ENCODE measurements at places on chromosomes 5 and 9.
A peak's percentile ranks its signal among the peaks of the same experiment; 100 is the strongest.

DNA sequence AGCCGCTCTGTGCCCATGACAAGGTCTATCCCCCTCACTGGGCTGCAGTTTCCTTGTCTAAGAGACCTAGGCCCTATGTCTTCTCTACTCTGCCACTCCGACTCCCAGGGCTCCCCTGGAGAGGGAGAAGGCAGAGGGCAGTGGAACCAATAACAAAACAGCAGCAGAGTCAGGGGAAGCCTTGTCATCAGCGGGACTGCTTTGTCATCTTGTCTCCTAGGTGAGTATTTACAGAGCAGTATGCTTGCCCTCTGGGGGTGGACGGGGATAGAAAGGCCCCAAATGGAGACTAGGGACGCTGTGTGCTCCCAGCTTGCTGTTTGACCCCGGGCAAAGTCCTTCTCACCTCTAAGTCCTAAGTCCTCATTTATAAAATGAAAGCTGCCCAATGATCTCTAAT, 318.5 kb downstream of the CDK5RAP2 start:
- no peak for DNase-seq

GRCh38 chr5:169263591-169263990, 37.3 kb downstream of the SLIT3 start:
- no peak for DNase-seq

GRCh38 chr5:103234239-103234975, 24.2 kb upstream of the MACIR start:
- DNase-seq, result no peak

DNA sequence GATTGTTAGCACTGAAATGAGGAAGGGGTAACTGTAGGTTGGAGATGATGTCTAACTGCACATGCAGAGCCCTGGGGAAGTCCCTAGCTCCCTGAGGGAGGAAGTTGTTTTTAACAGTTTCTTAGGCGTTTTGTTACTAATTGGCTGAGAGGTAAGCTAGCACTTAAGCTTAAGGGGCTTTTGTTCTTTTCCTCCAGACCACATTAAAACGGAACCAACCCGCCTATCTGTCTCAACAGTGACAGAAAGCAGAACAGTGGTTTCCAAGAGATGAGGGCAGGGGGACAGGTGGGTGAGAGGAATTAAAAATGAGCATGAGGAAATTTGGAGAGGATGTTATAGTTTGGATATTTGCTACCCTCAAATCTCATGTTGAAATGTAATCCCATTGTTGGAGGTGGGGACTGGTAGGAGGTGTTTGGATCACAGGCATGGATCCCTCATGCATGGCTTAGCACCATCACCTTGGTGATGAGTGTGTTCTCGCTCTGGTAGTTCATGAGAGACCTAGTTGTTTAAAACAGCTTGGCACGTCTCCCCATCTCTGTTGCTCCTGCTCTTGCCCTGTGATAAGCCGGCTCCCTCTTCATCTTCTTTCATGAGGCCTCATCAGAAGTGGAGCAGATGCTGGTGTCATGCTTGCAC, 38.9 kb downstream of the LYRM7 start:
- peak; percentile 80 for DNase-seq

DNA sequence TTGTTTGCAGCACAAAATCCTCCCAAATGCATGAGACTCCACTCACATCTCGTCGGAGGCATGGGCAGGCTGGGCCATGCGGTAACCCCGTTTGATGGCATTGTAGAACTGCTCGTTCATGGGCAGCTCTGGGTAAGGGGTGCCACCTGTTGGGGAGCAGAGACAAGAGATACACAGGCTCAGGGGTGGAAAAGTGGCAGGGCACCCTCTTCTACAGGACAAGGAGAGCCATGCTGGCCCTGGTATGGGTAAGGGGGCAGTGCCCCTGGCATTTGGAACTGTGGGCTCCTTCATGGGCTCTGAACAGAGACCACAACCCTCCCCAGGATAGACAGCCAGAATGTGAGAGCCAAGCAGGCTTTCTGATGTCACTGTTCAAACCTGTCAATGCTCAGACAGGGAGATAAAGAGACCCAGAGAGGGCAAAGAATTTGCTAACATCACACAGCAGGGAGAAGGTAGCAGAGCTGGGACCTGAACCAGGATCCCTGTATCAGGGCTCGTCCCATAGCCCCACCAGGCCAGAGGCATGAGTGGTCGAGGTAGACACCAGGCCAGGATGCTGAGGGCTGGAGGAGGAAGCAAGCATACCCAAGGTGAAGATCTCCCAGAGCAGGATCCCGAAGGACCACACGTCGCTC, 33.2 kb upstream of the CSF1R start:
- no peak for DNase-seq

GRCh38 chr9:4799775-4800174, 7.0 kb downstream of the RCL1 start:
- DNase-seq, result no peak

GRCh38 chr5:14011089-14012020, 66.9 kb upstream of the DNAH5 start:
- DNase-seq, result peak; percentile 4

- no peak for DNase-seq
Observed at GRCh38 chr5:151562019-151562707, 29.0 kb downstream of the FAT2 start.

GRCh38 chr9:127280880-127281660, 16.5 kb downstream of the GARNL3 start:
- DNase-seq, result no peak

- no peak for DNase-seq
Observed at GRCh38 chr9:104746285-104746684, 1.2 kb upstream of the NIPSNAP3A start.

DNA sequence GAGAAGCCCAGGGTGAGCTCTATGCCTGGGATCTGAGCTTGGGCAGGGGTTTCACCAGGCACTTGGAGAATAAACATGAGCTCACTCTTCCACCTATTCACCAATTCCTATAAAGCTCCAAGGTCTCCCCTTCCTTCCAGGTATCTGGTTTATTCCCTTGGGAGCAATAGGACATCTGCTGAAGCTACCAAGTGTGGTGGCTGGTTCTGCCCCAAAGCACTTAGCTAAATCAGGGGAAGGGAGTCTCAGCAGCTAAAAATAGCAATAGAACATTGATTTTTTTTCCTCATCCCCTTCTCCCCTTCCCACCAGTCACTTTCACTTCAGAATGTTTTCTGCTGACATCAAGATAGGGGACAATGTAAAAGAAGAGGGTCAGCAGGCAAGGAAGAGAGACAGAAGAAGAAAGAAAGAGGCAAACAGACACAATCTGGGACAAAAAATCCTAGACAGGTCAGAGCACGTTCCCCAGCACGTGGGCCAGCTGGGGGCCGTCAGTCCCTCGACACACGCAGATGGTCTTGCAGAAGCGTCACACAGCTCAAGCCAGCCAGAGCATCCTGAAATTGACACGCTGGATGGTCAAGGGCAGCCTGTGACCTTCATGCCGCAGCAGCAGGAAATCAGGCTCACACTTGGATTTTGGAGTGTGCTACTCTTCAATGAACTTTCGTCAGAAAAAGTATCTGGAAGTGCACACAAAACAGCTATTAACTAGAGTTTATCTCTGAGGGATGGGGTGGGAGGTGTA, 176.0 kb downstream of the ZNF608 start:
- no peak for DNase-seq

DNA sequence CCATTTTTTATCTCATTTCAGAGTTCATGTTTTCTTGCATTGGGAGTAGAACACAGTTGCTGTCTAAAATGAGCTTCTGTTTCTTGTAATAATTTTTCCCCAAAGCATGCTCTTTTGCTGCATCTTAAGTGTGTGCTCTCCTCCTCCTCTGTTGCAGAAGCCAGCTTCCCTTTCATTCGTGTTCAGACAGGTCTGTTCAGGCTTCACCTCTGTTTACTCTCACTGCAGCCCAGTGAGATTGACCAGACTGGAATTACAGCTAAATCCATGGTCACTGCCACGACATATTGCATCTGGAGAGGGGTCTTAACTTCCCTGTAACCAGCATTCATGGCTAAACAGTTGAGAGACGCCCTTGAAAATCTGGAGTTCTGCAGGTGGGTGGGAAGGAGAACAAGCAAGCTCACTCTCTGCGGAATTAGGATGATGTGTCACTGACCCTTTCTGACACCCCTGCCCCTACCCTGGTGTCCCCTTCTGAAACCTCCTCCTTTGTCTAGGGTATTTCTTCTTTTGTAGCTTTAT, 223.2 kb downstream of the FSTL4 start:
- no peak for DNase-seq

DNA sequence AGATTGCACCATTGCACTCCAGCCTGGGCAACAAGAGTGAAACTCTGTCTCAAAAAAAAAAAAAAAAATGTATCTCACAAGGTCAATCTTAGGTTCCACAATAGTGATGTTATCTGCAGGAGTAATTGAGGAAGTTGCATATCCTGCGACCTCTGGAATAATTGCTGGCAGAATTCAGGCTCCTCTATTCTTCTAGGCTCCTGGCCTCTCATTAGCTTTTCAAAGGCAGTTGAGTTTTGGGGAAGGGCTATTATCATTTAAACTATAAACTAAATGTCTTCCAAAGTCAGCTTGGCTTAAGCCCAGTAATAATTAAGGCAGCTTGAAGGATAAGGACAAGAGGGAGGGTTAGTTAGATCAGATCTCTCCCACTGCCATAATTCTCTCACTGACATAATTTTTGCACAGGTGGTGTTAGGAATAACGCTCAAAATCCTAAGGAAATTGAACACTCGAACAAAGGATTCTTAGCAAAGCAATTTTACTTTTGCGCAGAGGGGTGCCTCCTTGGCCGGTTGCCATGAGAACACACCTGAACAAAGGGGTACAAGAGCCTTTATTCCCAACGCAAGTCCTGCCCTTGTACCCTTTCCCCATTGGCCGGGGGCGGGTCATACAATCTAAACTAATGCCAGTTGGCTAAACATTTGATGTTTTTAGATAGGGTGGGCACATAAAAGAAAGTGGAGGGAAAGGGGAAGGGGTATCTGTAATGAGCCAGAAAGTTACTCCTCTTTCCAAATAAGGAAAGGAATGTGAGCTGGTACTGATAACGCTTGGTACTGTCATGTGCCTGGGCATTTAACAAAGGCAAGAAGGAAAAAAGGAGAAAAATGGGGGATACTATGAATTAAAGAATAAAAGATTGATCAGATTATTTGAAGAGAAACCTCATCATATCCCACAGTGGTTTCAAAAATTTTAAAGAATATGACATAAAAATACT, 106.4 kb upstream of the CCNG1 start:
- DNase-seq, result no peak

GRCh38 chr9:86652736-86653135, 294.6 kb downstream of the GAS1 start:
- no peak for DNase-seq

- no peak for DNase-seq
Observed at GRCh38 chr9:101047848-101048397, 19.4 kb downstream of the PLPPR1 start.

GRCh38 chr9:34633166-34633565, 4.3 kb upstream of the ARID3C start:
- no peak for DNase-seq

- no peak for DNase-seq
Observed at GRCh38 chr5:1761453-1761755, 38.2 kb downstream of the MRPL36 start.

- DNase-seq, result no peak
Observed at GRCh38 chr9:131971482-131972074, 108.1 kb downstream of the MED27 start.

GRCh38 chr9:137589441-137590122, 730 bp downstream of the ZMYND19 start:
- DNase-seq, result no peak

GRCh38 chr5:153896701-153897100, 142.0 kb downstream of the FAM114A2 start:
- no peak for DNase-seq

GRCh38 chr5:159274676-159275075, 11.6 kb downstream of the UBLCP1 start:
- DNase-seq, result no peak

DNA sequence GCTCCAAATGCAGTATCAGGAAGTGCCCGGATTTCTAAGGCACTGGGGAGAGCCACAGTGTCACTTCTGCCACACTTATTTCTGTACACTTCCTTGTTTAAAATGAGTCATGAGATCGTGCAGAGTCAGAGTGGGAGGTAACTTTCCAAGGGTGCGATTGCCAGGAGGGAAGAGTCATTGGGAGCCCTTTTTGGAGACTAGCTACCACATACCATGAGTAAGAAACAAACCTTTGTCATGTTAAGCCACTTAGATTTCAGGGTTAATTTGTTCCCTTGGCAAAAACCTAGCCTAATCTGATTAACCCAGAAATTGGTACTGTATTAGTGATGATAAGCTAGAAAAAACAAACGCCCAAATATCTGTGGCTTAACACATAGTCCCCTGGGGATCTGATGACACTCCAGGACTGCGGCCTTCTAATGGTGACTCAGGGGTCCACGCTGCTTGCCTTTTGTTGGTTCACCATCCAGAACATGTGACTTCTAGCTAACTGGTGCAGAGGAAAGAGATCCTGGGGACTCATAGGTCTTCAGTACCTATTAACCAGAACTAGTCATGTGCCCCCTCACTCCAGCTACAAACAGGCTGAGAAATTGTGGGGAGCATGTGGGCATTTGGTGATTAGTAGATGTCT, 48.6 kb upstream of the TLE1 start:
- DNase-seq, result no peak

Measured in CD4-positive, alpha-beta memory T cell (primary cell).